ENCODE measurements at places on chromosomes 16 and 17.

DNA sequence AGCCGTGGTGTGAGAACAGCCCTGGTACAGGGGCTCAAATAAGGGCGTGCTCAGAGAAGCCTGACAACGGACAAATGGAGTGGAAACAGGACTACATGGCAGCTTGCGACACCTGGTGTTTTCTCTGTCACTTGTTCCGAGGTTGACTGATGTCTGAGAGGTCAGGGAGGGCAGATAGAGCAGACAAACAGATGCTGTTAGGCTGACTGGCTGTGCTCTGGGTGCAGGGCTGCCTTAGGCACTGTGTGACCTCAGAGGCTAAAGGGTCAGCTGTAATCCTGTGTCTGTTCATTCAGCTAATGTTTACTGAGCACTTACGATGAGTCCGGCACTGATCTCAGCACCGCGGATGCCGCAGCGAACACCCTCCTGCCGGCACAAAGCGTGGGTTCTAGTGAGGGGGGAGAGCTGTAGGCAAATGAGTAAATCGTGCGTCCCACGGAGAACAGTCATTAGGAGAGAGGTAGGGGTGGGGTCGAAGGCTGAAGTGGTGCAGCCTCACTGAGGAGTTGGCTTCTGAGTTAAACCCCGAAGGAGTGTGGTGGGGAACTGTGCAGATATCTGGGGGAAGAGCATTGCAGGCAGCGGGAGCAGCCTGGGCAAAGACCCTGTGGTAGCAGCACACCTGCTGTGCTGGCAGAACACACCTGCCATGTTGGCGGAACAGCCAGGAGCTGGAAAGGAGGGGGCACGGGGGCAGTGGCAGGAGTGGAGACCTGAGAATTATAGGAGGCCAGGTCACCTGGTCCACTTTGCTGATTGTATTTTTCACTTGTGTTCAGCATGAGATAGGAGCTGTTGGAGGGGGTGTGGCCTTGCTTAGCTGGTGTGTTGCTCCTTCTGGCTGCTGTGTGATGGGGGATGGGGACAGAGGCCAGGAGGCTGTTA, 35.0 kb downstream of the GPT2 start:
- no peak for DNase-seq

DNA sequence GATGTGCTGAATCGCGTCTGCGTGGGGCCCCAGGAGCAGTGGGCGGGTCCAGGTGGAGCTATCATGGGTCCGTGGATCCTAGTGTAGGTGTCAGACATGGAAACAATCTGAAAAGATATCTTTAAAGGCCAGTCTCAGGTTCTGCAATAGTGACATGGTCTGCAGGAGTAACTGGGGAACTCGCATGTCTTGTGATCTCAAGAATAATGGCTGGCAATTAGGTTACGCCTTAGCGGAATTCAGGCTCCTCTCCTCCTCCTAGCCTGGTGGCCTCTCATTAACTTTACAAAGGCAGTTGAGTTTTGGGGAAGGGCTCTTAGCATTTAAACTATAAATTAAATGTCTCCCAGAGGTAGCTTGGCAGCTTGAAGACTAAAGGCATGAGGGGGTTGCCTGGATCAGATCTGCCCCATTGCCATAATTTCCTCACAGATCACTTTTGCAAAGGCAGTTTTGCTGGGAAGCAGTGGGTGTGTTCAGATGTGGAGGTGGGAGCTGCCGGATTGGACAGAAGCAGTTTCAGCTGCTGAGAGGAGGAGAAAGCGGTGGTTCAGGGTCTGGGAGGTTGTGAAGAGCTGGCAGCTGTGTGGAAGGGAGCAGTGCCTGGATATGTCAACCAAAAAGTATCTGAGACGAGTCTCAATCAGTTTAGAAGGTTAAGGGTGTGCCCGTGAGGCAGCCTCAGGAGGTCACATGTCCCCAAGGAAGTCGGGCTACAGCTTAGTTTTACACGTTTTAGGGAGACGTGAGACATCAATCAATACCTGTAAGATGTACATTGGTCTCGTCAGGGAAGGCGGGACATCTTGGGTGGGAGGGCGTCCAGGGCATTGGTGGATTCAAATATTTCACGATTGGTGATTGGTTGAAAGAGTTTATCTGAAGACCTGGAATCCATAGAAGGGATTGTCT, 2.7 kb downstream of the TBCD start:
- no peak for DNase-seq

DNA sequence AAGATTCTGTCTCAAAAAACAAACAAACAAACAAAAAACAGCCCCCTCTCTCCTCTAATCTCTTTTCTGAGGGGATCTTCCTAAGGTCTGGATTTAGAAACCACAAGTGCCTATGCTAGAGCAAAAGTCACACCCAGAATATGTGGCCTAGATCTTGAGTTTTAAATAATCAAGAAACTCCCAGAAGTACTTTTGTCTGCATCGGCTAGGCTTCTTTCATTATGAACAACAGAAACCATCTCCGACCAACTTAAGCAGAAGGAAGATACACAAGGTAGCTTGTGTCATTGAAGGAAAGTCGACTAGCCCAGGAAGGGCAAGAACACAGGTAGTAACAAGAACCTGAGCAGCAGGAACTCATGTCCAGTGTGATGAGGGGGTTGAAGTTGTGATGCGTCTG, 73.9 kb upstream of the KIFC3 start:
- no peak for DNase-seq

- peak; percentile 68 for DNase-seq
Measured at GRCh38 chr16:84184775-84185174, 2.1 kb downstream of the TAF1C start.

GRCh38 chr17:71978435-71978834, 142.4 kb upstream of the SOX9 start:
- no peak for DNase-seq

GRCh38 chr16:88974080-88974915, 2.7 kb downstream of the CBFA2T3 start:
- DNase-seq, result no peak

GRCh38 chr17:64216338-64217248, 46.5 kb downstream of the TEX2 start:
- DNase-seq, result no peak

DNA sequence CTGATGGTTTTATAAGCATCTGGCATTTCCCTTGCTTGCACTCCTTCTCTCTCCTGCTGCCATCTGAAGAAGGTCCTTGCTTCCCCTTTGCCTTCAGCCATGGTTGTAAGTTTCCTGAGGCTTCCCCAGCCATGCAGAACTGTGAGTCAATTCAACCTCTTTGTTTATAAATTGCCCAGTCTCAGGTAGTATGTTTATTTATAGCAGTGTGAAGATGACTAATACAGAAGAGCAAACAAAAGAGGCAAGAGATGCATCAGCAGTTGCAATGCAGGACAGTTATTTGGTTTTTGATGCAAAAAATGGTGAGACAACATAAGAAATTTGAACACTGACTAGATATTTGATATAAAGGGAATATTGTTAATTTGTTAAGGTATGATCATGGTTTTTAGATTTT, 16.8 kb downstream of the TMEM100 start:
- no peak for DNase-seq
